ENCODE measurements at places on chromosomes 6 and 20.

DNA sequence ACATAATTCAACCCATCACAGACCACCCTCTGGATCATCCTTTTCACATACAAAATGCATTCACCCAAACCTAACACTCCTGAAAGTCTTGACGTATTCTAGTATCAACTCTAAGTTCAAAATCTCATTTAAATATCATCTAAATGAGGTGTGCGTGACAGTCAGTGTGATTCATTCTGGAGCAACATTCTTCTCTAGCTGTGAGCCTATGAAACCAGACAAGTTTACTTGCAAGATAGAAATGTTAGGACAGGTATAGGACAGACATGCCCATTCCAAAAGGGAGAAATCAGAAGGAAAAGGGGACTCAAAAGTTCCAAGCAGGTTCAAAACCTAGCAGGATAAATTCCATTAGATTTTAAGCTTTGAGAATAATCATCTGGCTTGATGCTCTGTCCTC lies 329.7 kb downstream of the CD83 start:
- no peak for DNase-seq

DNA sequence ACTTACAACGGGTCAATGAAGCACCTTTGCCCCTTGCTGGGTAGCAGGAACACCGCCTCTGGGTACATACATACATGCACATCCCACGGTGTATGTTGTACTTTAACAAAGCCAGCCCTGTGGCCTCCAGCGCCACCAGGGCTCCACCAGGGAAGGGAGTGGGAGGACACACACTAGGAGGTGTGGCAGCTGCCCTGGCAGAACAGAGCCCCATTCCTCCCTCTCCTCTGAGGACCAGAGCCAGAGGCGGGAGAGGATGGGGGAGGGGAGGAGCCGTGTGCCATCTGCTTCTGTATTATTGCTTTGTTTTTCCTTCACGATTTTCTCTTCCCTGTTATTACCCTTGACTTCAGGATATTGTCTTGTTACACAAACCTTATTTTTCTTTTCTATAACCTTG lies 105.8 kb upstream of the TRAF3IP2 start:
- no peak for DNase-seq

- no peak for DNase-seq
Observed at GRCh38 chr6:2197984-2198383, 47.4 kb downstream of the GMDS start.

DNA sequence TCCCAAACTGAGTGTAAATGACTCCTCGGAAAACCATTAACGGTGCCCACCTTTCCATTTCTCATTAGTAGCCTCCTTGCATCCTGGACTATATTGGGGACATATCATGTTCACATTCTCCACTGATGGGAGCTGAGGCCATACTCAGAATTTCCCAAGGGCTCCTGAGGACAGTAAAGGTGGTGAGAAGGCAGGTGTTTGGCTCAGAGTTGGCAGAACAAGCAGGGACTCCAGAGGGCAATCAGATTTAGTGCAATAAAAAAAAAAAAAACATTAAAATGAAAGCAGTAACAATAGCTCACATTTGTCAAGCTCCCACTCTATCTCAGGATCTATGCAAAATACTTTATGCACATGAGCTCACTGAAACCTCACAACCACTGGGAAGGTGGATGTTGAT lies 401.4 kb downstream of the MAFB start:
- no peak for DNase-seq

DNA sequence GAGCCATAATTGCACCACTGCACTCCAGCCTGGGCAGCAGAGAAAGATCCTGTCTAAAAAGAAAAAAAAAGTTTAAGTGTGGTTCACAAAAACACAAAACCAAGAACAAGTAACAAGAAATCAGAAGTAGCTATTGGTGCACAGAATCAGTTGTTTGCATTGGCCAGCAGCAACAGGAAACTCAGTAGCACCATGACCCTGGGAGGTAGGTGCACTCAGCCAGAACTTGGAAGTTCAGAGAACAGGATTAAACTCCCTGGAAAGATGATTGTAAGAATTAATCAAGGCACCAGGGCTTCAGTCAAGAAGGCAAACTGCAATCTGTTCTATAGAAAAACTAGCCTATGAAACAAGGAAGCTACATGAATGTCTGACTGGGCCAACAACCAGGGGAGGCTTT lies 267.9 kb downstream of the COL12A1 start:
- no peak for DNase-seq

- DNase-seq, result no peak
Observed at GRCh38 chr6:82085701-82086100, 161.8 kb downstream of the IBTK start.

Measured in AG08396 (cell line).